ENCODE measurements at places on chromosomes 13 and 19. TPM values are rescaled to one million over a fixed set of nuclear protein-coding genes. Genes with fewer than 3 reads are reported as not detected.

Gene MUC16
- 2.6 TPM for total RNA-seq

Gene RDH8
- total RNA-seq = not detected

Gene SIGLEC7
- 0.26 TPM for total RNA-seq

Gene ZNF507
- 12.7 TPM for total RNA-seq

Gene CD22
- total RNA-seq = not detected

Gene SHANK1
- total RNA-seq = 1.8 TPM

Gene GFY
- not detected for total RNA-seq

GRCh38 chr13:44135566-44135965, 238.1 kb upstream of the SERP2 start:
- no peak overlapping the region for H3K27ac ChIP-seq
- no peaks in the 10 kb centered on the region for H3K27me3 ChIP-seq
- no peak overlapping the region for H3K4me3 ChIP-seq
- no peak for DNase-seq
- no peaks in the 10 kb centered on the region for H3K36me3 ChIP-seq

- no peak overlapping the region for H3K27ac ChIP-seq
- H3K36me3 ChIP-seq = no peaks in the 10 kb centered on the region
These were observed 43.1 kb downstream of the PCCA start for GRCh38 chr13:100131863-100132574.

- H3K4me3 ChIP-seq = no peak overlapping the region
- H3K27ac ChIP-seq = no peak overlapping the region
- no peaks in the 10 kb centered on the region for H3K36me3 ChIP-seq
- H3K27me3 ChIP-seq = no peaks in the 10 kb centered on the region
- H3K4me1 ChIP-seq = no peaks in the 10 kb centered on the region
These were observed 153.3 kb downstream of the SIPA1L3 start for GRCh38 chr19:38060331-38060730.

GRCh38 chr13:79782541-79783205, 301.7 kb downstream of the NDFIP2 start:
- H3K4me1 ChIP-seq = no peaks in the 10 kb centered on the region
- peak overlapping the region; percentile 15 for H3K4me3 ChIP-seq
- no peaks in the 10 kb centered on the region for H3K27me3 ChIP-seq
- peak; percentile 70 for DNase-seq
- H3K27ac ChIP-seq = no peak overlapping the region
- no peaks in the 10 kb centered on the region for H3K36me3 ChIP-seq

GRCh38 chr19:44356383-44357111, at the start of gene ZNF112:
Gene ZNF112 (minus strand): TSS chr19:44356680. CDS start chr19:44340539, 16,141 bp downstream.
- peak within 1 kb of the TSS; percentile 49 for H3K27ac ChIP-seq
- H3K4me3 ChIP-seq = peak within 1 kb of the TSS; percentile 55
- H3K27me3 ChIP-seq = no peaks in the 10 kb centered on the region
- peak; percentile 82 for DNase-seq

- H3K27ac ChIP-seq = no peak overlapping the region
- no peak for DNase-seq
- no peaks in the 10 kb centered on the region for H3K4me1 ChIP-seq
- H3K27me3 ChIP-seq = no peaks in the 10 kb centered on the region
These were observed 265.9 kb downstream of the MYO16 start for GRCh38 chr13:108895220-108895704.

DNA sequence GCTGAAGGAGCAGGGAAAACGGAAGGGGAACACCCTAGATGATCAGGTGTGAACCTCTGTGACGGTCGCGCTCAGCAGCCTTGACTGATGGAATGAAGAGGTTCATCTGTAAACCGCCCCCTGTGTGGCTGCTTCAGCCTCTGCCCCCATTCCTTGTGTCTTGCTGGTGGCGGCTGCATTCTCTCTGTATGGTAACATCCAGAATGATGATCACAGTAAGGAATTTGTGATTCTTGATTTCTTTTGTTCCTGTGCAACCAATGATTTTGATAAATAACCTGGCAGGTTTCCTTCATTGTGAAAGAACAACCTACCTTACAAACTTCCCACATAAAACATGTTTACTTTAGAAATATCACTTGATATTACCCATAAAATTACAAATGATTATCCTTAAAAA, 118.7 kb upstream of the MCF2L start:
- peaks cover 39% of the 10 kb centered on the region for H3K36me3 ChIP-seq
- no peaks in the 10 kb centered on the region for H3K27me3 ChIP-seq
- no peak for DNase-seq
- H3K27ac ChIP-seq = no peak overlapping the region
- no peak overlapping the region for H3K4me3 ChIP-seq

- no peak for DNase-seq
- H3K36me3 ChIP-seq = no peaks in the 10 kb centered on the region
- no peak within 1 kb of the TSS for H3K4me3 ChIP-seq
- peak within 1 kb of the TSS; percentile 35 for H3K27ac ChIP-seq
- H3K27me3 ChIP-seq = no peaks in the 10 kb centered on the region
These were observed at the start of gene TMC4 for GRCh38 chr19:54172471-54173358. Gene TMC4 (minus strand): TSS chr19:54173160. CDS start chr19:54173117, 43 bp downstream.

DNA sequence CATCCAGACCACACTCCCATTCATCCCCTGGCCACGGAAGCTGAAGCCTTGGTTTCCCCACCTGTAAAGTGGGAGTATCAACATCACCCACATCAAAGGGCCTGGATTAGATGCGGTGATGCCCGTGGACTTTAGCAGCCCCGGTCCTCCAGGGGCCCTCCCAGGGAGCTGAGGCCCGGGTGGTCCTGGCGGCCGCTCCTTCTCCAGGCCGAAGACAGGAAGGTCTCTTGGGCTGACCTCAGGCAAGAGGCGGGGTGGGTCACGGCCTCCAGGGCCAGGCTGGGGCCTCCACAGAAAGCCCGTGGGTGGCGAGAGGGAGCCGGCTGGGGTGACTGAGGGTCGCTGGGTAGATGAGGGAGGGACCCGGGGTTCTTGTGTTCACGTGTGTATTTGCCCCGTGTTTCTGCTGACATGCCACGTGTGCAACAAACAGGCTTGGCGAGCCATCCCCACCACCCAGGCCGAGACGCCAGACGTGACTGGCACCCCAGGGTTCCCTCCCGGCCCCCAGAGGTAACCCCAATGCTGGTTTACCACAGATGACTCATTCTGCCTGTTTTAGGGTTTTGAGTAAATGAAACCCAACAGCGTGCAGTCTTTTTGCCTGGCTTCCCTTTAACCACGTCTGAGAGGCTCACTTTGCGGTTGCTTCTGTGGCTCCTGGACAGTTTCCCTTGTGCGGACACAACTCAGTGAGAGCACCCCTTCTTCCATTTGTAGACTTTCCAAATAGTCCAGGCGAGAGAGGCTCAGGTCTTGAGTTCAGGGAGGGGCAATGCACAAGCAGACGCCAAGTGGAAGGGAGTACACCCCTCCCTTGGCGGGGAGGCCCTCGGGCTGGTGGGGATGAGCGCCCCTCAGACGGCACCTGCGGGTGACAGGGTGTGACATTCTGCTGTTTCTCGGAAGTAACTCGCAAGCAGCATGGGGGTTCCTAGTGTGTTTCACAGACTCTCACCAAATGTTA, 42.9 kb downstream of the C13orf46 start:
- H3K4me1 ChIP-seq = no peaks in the 10 kb centered on the region
- no peak overlapping the region for H3K4me3 ChIP-seq
- H3K36me3 ChIP-seq = no peaks in the 10 kb centered on the region
- H3K27ac ChIP-seq = no peak overlapping the region
- no peaks in the 10 kb centered on the region for H3K27me3 ChIP-seq

DNA sequence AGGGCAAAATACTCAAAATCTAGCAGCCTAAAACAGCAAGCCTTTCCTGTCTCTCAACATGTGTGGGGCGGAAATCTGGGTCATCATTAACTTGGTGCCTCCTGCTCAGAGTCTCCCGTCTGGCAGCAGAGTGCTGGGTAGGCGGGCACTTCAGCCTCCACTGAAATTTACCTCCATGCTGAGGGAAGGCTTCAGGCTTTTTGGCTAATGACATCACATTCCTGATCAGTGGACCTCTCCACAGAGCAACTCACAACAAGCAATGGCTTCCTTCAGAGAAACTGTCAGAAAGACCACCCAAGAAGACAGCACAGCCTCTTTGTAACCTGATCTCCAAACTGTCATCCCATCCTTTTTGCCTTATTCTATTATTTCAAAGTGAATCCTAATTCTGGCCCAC, 1109.0 kb downstream of the UQCRFS1 start:
- no peak overlapping the region for H3K27ac ChIP-seq
- DNase-seq = no peak
- no peaks in the 10 kb centered on the region for H3K27me3 ChIP-seq
- H3K4me1 ChIP-seq = no peaks in the 10 kb centered on the region
- H3K4me3 ChIP-seq = no peak overlapping the region

GRCh38 chr13:77728265-77729125, 31.0 kb downstream of the SLAIN1 start:
- H3K27ac ChIP-seq = no peak overlapping the region
- no peaks in the 10 kb centered on the region for H3K36me3 ChIP-seq
- H3K4me3 ChIP-seq = no peak overlapping the region

Data from right atrium auricular region (tissue), 2 donors.